Activated T-cell treated with anti-CD3 and anti-CD28 coated beads for 4 hours (primary cell): ENCODE measurements at places on chromosomes 11 and 22.

DNA sequence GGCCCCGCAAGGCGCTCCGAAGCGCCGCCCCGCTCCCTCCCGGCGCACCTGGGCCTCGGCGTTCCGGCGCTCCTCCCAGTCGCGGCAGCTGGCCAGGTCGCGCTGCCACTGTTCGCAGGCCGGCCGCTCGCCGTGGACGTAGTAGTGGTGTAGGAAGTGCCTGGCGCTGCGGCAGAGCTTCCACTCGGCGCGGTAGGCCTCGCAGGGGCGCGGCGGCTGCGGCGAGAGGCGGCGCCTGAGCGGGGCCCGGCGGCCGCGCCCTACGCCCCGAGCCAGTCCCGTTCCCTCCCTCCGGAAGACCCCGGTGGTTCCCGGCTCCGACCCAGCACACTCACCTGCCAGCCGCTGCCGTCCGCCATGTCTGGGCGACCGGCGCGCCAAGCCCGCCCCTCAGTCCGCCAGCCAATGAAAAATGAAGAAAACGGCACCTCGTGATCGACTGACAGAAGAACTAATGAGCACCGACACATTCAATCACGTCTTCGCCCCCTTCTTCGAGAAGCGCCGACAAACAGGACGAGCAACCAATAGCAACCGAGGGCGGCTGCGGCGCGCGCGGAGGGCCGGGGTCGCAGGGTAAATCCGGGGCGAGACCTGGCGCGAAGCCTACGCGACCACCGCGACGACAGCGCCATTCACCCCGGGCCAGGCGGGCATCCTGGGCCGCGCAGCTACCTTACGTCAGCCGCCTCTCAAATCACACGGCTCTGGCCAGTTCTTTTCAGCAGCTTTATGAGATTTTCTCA lies at the start of gene C22orf39:
Gene C22orf39, minus strand, starts transcription at position 382 of the 746 bp plus-strand sequence. Its CDS starts 23 bp downstream, at position 359.
- peak; percentile 76 for DNase-seq

DNA sequence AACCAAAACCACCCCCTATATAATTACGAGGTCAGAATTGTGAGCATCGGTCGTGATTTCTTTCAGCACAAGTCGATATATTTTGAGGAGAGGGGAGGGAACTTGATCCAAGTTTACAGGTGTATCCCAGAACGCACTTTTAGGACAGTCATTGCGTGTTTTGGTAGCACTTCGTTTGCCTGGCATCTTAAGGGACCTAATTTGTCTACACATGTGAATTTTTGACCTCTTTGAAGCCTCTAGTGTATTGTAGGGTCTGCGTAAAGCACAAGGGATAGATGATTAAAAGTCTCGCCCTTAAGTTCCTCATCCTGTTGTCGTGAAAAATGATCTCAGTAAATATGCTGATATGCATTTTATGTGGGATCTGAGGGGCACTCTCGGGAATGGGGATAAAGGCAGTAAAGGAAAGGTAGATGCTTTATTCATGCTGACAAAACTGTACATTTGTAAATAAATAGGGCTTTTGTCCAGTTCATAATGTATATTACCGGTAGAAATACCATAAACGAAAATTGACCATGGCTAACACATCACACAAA lies 632 bp upstream of the CCDC34 start:
- DNase-seq: no peak

DNA sequence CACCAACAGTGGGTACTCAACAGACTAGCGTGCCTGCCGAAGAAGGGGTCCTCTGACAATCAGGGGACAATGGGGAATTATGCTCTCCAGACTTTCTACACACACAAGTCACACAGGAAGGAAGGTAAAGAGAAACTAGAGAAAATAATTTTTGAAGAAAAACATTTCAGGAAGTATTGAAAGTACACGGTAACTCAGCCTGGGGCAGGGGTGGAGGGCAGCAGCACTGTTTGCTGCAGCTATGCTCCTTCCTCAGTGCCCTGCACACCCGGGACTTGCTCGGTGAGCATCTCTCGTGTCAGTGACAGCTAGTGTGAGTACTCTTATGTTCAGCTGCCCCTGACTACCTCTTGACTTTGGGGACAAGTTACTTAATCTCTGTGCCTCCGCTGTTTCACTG lies 18.0 kb upstream of the APOA1 start:
- DNase-seq: no peak

GRCh38 chr11:46504817-46505613 lies 88.8 kb downstream of the AMBRA1 start:
- DNase-seq: no peak

DNA sequence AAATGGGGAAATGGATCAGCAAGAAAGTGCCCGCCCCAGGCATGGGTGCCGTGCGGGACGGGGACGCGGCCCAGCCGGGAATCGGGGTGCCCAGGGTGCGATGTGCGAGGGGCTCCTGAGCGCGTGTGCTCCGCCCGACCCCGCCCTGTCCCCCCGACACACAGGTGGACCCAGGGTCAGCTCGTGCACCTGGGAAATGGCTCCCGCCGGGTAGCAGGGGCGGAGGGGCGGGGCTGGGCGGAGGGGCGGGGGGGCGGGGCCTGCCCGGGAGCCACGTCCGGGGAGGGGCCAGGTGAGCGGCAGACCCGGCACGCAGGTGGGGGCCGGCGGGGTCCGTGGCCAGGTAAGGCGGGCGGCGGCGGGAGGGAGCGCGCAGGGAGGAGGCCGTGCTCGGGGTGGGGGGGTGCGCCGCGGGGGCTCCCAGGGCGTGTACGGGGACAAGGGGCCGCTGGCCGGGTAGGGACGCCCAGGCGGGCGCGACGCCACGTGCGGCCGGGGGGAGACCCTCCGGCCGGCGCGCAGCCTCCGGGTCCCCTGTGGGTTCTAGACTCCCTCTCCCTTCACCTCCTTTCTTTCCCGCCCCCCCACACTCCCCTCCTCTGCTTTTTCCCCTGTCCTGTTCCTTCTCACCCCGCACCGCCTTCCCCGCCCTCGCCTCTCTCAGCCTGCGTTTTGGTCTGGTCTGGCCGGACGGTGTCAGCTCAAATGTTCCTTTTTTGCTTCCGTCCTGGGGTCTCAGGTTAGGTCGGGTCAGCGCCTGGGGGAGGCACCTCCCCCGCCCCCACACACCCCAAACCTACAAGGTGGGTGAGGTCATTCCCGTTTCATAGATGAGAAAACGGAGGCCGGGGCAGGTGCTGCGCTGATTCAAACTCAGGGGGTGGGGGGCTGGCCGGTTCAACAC lies at the start of gene ARHGAP8:
Gene ARHGAP8, plus strand, starts transcription at position 291 of the 904 bp plus-strand sequence. CDS start 33,953 bp downstream, outside the sequence.
- DNase-seq: no peak

DNA sequence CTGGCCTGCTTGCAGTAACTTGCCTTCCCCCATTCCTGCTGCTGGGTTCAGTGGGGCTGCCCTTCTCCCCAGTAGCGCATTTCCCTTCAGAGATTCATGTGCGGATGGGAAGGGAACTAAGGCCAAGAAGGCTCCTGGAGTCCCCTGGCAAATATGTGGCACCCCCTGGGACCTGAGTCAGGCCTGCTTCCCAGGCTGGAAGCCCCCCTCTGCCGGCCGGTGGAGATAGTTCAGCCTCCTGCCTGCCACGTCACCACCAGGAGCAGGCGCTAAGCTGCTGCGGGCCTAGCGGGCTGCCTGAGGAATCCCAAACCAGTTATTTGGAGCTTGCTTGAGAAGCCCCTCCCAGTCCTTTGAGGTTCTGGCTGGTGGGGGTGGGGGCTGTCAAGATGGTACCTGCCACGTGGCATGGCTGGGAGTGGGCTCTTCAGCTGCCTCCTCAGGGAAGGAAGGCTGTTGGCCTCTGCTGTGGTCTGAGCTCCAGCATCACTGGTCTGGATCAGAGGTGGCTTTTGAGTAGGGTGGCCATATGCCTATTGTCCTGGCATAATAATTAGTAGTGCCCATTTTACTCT lies 2.0 kb downstream of the SERPINH1 start:
- no peak for DNase-seq

DNA sequence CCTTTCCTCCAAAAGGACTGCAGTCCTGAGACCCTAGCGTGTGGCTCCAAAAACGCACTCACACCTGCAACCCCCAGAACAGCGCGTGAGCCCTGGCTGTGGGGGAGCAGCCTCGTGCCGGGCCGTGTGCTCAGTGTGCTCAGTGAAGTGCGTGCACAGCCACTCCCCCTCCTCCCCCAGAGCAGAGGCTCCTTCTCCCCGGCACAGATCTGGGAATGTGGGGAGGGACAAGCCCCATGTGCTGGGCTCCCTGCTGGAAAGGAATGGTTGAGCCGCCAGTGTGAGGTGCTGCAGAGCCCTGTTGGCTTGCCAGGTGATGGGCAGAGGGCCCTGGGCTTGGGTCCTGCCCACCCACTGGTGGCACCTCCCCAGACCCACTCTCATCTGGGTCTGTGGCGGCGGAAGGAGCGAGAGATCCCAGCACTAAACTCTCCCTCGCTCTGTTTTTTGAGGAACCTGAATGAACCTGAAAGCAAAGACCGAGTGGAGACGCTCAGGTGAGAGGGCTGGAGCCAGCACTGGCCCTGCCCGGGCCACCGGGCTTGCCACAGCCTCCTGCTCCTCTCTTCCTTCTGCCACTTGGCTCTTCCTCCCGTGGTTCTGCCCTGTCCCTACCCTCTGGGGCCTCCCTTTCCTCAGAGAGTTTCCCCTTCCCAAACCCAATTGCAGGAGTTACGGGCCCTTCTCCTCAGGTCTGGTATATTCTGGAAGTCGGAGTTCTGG lies 9.0 kb downstream of the RCOR2 start:
- DNase-seq: no peak

- no peak for DNase-seq
These were observed 993.3 kb downstream of the BRD1 start for GRCh38 chr22:48834404-48834803.

GRCh38 chr11:90288212-90288821 lies 65.5 kb upstream of the CHORDC1 start:
- DNase-seq: no peak

DNA sequence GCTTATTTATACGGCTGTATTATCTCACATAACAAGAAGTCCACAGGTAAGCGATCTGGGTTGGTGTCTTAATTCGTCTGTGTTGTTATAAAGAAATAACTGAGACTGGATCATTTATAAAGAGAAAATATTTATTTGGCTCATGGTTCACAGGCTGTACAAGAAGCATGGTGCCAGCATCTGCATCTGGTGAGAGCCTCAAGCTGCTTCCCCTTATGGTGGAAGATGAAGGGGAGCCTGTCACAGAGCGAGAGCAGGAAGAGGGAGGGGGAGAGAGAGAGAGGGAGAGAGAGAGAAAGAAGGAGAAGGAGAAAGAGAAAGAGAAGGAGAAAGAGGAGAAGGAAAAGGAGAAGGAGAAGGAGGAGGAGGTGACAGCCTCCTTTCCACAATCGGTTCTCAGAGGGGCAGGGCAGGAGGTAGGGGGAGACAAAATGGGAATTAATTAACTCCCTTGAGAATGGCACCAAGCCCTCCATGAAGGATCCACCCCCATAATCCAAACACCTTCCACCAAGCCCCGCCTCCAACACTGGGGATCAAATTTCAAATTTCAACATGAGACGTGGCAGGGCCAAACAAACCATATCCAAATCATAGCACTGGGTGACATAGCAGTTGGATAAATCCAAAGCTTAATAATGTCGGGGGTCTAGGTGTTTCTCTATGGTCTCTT lies 15.0 kb upstream of the TRIM44 start:
- no peak for DNase-seq

DNA sequence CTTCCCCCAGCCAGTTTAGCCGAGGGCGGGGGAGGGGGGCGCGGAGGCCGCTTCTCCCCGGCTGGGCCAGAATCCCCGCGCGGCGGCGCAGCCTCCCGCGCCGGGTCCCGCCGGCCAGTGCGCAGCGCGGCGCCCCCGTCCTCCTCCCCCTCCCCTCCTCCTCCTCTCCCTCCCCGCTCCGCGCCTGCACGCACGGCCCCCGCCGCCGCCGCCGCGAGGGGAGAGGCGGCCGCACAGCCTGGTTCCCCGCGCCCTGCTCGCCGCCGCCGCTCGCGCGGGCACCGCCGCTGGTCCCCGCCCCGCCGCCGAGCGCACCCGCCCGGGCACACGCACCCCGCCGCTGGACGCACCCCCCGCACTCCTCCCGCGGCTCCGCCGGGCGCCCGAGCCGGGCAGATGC lies at the start of gene FLRT1:
Gene FLRT1, plus strand, starts transcription at position 356 of the 400 bp plus-strand sequence. CDS start 80,337 bp downstream, outside the sequence.
- no peak for DNase-seq
